ENCODE measurements at places on chromosomes 2 and 18. TPM values are rescaled to one million over a fixed set of nuclear protein-coding genes. Genes with fewer than 3 reads are reported as not detected.

Gene MBD5
- 38.4 TPM for total RNA-seq

Gene NEB
- 0.64 TPM for total RNA-seq

Gene SIGLEC15
- total RNA-seq, result not detected

Gene AFF3
- total RNA-seq, result 4.1 TPM
